ENCODE measurements at places on chromosomes 2 and 18.
A peak's percentile ranks its signal among the peaks of the same experiment; 100 is the strongest.

GRCh38 chr2:64987001-64987955, 1.9 kb upstream of the SLC1A4 start:
- DNase-seq = peak; percentile 28

DNA sequence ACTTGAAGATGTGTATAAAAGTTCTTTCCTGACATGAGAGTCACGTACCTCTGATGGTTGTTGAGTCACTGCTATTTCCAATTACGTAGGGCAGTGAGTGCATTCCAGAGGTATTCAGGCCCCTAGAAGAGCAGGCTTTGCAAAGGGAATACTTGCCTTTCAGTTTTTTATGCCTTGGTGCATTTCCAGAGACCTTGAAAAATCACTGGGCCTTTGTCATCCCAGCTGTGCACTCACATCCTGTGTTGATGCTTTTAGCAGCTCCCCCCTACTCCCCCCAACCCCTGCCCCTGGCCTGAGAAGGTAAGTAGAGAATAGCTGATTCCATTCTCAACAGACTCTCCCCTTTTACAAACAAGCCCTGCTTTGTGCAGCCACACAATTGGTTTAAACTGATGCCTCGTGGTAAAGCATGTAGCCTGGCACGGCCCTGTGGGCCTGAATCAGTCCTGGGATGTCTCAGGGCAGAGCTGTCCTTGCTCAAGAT, 174.2 kb downstream of the PRPF40A start:
- DNase-seq = peak; percentile 65

GRCh38 chr2:230447455-230448451, 31.8 kb downstream of the SP100 start:
- DNase-seq = no peak

DNA sequence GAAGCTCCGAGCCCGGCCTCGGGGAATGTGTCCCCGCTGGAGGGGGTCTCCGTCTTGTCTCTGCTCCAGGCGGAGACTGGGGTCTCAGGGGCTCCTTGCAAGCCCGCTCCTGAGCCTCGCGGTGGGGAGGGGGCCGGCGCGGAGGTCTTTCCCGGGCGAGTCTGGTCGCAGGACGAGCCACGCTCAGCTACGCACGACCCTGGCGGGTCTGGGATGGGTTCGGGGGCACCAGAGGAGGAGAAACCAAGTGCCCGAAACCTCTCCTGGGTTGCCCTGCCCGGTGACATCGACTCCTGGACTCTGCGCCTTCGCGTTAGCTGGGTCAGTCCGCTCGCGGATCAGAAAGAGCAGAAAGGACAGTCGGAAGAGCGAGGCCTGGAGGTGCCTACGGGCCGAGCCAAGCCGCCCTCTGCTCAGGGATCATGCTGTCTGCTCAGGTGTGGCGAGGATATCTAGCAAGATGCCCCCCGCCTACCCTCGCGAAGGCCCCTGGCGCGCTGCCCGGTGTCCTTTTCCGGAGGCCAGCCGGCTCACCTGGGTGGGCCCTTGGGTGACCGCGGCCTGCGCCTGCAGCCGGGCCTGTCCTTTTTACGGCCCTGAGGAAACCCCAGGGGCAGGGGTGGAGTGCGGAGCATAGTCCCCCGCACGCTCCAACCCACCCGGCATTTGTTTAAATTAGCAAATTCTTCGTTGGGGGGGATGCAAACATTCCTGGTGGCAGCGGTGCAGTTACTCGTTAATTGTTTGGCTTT, 58.7 kb downstream of the SNORC start:
- no peak for DNase-seq

- DNase-seq = no peak
Observed at GRCh38 chr18:24019641-24020331, 5.2 kb downstream of the TTC39C start.
